Mucosa of gallbladder (tissue), 1 donor: ENCODE measurements at places on chromosomes 5 and 9.

- no peak for DNase-seq
These were observed 56.8 kb downstream of the NIPAL4 start for GRCh38 chr5:157516626-157517325.

GRCh38 chr5:151408591-151409230, 38.7 kb upstream of the SLC36A1 start:
- no peak for DNase-seq

DNA sequence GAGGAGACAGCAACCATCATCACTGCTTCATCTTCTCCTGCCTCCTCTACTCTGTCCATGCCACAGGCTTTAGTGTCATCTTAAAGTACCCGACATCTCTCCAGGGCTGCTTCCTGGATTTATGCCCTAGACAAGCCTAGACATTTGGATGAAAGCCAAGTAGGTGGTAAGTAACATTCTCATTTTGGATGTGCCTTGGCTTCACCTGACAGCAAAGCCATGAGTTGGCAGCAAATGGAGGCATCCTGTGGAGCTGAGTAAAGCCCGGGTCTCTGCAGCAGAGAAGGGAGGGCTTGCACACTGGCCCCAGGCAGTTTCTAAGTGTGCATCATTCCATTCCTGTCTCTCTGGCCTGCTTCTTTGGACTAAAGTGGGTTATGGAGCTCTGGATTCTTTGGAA, 299.1 kb downstream of the DMAC1 start:
- DNase-seq: no peak

DNA sequence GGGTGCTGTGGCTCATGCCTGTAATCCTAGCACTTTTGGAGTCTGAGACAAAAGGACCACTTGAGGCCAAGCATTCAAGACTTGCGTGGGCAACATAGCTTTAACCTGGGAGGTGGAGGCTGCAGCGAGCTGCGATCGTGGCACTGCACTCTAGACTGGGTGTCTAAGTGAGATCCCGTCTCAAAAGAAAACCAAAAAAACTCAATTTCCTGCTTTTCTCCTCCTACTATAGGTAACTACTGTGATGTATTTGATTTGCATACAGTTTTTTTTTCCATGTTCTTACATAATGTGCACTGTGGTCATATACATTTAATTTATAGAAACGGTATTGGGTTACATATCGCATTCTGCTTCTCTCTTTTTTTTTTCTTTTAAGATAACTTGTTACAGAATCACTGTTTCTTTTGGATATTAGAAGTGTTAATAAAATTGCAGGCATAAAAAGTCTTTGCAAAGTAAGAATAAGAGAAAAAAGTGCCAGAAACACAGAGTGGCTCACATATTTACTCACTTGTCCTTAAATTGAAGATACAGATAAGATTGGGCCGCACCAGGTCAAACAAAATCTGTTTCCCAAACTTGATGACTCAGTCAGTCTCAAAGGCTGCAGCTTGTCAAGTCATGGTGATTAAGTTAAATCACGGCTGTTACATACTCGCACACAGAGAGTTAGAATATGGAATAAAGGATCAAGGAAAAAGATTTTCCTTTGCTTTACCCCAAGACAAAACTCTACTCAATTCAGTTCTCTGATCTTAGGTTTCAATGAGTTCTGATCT, 2.0 kb upstream of the PTGR1 start:
- DNase-seq: no peak

DNA sequence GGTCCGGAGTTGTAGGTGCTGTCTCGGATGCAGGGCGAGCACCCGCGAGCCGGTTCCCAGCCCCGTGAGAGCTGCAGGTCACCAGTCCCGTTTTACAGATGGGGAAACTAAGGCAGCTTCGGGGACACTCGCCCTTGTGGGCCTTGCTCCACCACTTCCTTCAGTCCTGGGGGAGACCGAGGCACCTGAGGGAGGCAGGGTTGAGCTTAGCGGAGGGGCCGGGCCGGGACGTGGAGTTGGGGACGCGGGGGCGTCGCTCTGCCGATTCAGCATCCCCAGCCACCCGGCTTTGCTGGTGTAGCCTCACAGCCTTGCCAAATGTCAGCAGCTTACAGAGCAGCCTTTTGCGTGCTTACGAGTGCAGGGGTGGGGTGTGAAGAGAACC, 530 bp downstream of the BBLN start:
- no peak for DNase-seq

DNA sequence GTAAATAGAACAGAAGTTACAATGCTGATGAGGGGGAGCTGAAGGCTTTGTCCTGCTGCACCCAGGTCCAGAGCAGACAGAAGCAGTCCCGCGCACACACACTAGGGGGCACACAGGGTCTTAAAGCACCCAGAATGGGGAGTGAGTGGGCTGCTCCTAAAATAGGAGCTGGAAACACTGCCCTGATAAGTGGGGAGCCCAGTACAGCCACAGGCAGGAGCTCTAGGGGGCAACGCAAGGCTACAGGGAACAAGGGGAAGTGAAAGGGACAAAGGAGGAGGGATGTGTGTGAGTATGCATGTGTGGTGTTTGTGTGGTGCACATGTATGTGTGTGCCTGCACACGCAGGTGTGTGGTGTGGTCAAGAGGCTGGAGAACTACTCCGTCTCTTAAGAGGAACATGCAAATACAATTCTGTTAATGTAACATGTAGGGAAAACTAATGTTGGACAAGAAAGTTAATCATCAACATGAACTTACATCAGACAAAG, 191.5 kb downstream of the ROR2 start:
- no peak for DNase-seq

DNA sequence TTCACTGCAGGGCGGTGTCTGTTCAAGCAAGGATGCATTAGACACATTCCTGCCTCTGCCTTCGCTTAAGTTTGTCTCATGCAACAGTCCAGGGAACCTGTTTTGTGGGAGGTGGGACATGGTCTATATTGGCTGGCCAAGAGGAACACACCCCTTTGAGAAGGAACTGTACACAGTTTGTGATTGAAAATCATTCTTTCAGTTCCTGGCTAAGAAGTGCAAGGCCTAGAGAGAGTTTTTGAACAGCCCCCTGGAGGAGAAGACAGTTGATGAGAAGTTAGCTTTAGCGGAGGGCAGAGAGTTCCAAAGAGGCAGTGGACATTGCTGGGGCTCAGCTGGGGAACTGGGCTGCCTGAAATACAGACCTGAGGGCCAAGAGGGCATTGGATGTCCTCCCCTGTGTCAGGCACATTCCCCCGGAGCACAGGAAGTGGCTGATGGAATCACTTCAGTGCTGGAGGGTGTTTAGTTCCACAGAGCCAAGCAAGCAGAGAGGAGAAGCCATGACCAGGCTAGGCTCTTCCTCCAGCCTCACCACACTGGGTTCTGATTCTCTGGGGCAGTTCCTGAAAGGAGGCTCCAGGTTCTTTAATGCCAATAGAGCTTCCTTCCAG, 66.6 kb downstream of the RGS3 start:
- no peak for DNase-seq

DNA sequence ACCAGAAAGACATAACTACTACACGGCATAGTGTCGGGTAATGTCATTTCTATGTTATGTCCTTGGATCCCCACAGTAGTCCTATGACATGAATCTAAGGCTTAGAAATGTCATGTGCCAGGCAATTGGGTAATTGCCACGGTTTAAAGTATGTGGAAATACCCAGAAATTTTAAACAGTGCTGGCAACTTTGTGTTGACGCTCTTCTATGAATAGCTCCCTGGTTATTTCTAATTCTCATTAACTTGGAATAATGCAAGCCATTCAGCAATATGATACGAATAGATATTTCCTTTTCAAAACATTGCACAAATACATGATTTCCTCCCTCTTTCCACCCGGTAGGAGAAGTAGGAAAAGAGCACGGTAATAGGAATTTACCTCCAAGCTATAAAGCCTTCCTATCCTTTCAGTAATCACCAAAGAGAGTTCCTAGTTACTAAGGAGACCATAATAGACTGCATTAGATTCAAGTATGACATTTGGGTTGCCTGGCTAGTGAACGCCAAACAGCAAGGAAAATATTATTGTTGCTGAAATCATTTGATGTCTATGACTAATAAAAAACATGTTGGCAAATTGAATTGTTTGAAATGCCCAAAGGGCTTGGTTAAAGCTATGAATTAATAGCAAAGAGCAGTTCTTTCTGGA, 168.4 kb downstream of the CCDC192 start:
- no peak for DNase-seq

- DNase-seq: no peak
These were observed 160.6 kb downstream of the MARCHF11 start for GRCh38 chr5:16018970-16019369.

- no peak for DNase-seq
These were observed 102.6 kb upstream of the TRPM3 start for GRCh38 chr9:71223953-71224538.

- DNase-seq: no peak
These were observed 88.1 kb downstream of the S1PR3 start for GRCh38 chr9:89079391-89079790.

DNA sequence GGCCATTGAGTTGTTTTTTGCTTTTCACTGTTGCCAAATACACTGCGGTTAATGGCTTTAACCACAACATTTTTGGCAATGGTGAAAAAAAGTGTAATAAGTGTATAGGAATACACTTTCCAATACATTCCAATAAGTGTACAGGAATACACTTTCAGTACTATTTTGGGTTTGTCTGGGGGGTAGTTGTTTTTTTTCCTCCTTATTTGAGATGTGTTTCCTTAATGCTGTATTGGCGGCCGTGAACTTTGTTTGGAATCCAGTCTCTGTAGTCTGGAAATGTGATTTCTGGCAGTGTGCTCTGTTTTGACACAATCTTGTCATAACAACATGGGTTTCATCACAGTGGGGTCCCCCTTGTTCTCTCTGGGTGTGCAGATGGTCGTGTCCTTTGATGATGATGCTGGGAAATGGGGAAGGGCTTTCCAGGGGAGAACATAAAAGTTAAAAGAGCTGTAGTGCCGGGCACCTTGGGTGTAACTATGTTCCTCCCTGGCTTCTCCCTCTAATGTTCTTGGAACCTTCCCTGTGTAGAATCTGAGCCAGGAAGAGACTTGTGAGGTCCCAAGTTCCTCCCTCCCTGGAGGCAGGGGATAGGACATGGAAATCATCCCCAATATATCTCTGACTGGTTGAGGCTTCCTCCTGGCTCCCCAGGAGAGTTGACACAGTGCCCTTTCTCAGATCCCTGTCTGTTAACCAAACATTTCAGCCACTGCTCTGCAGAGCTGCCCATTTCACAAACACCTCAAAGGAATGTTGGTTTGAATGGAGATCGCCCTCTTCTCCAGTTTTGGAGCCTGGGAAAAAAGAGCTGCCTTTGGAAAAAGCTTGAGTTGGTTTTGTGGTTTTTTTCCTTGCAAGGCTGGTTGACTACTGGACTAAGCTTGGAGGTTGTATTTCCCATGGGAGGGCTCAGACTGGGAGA, 44.8 kb downstream of the RCL1 start:
- DNase-seq: no peak

DNA sequence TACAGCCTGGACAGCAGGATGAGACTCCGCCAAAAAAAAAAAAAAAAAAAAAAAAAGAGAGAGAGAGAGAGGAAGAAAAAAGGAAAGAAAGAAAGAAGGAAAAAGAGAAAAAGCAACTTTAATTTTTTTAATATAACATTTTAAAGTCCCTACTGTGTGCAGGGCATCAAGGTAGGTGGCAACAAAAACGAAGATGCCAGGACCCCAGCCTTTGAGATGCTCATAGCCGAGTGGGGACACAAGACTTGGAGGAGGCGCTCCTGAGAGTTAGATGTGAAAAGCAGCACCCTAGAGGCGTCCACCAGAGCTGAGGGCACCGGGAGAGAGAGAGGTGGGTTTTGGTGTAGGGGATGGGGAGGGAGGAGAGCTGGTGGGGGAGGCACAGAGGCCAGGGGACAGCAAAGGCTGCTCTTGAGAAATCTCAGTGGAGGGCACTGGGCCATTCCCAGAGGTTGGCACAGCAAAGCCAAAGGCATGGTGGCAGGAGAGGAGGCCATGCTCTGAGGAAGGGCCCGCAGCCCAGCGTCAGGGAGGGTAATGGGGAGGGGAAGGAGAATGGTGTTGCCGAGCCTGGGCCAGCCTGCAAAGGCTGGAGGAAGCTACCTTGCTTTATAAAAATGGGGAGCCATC, 135.6 kb downstream of the C9orf50 start:
- DNase-seq: no peak

- no peak for DNase-seq
These were observed 803.7 kb downstream of the TLE4 start for GRCh38 chr9:80375477-80375876.

DNA sequence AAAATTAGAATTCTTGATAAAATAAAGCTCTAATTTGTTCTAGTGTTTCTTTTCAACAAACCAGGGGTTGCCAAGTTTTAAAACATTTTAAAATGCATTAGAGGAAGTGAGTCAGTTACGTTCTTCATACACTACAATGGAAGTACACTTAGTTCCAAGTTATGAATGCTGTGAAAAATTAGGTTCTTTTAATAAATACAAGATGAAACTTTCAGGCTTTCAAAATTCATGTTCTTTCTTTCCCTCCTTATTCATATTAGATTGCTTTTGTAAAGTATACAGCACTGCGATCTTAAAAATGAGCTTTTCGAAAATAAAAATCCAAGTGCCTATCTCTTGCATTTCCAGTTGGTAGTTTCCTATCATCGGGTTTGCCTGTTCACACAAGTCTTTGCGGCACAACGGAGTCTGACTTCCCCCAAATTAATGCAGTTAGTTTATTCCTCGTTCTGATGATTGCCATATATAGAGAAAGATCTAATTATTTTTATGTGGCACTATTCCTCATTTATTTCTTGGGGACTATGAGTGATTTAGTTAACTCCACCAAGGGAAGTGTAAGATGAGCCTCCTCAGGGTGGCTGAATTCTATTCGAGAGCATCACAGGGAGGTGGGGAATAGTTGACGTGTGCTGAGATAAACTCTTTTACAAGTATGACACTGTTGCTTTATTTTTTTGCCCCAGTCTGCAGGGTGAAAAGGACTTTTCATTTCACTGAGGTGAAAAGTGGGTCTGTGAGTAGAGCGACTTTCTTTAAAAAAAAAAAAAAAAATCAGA, 238.2 kb downstream of the CD180 start:
- no peak for DNase-seq

- DNase-seq: no peak
These were observed 31.2 kb upstream of the ACTBL2 start for GRCh38 chr5:57513785-57514184.

- DNase-seq: no peak
These were observed 103.6 kb upstream of the SSBP2 start for GRCh38 chr5:81854485-81854884.

GRCh38 chr5:88144219-88145001, 124.2 kb downstream of the TMEM161B start:
- no peak for DNase-seq

- DNase-seq: no peak
These were observed 60.6 kb downstream of the TMEM174 start for GRCh38 chr5:73233461-73234203.

DNA sequence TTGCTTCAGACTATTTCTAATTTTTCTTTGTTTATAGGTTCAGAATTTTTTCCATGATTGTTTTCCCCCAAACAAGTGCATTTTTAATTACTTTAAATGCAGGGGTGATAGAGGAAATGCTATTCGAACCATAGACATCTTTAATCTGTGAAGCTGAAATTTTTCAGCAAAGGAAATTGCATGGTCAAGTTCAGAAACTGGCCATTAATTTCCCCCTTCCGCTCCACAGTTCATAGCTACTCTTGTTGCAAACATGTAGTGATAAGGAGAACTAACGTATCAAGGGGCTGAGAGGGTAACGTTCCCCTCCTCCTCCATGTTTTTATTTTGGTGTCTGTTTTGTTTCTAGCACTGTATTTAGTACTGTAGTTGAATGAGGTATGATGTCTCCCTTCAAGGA, 3.4 kb upstream of the ROPN1L start:
- no peak for DNase-seq

- DNase-seq: no peak
These were observed 146.4 kb upstream of the PPP1R26 start for GRCh38 chr9:135332979-135333748.

- DNase-seq: no peak
These were observed 26.6 kb downstream of the GRAMD2B start for GRCh38 chr5:126449751-126450271.

GRCh38 chr5:149273237-149273636, 1.6 kb downstream of the AFAP1L1 start:
- no peak for DNase-seq
